Fibroblast of skin of right quadriceps (primary cell): ENCODE measurements at places on chromosomes 6 and 20.

DNA sequence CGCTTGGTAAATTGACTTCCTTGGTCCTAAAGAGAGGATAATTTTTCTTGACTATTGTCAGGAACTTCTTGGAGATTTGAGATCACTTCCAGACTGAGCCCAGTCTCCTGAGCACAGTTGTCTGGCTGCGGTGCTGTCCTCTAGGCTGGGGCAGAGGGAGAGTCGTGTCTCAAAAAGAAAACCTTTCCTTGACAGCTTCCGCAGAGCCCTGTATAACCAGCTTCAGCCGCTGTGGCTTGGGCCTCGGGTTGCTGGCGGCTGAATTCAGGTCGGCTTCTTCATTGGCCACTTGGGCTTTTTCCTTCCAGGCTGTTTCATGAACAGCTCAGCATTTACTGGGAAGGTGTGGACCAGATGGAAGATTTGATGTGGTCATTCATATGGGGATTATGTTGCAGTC, 75.9 kb downstream of the DHX35 start:
- no peak for DNase-seq

DNA sequence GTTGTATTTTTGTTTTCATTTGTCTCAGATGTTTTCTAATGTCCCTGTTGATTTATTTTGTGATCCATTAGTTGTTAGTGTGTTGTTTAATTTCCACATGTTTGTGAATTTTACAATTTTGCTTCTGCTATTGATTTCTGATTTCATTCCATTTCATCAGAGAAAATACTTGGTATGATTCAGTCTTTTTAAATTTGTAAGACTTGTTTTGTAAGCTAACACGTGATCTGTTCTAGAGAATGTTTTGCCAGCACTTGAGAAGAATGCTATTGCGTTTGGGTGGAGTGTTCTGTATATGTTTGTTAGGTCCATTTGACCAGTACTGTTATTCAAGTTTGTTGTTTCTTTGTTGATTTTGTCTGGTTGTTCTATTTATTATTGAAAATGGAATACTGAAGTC, 53.9 kb downstream of the KIZ start:
- DNase-seq: peak; percentile 40

DNA sequence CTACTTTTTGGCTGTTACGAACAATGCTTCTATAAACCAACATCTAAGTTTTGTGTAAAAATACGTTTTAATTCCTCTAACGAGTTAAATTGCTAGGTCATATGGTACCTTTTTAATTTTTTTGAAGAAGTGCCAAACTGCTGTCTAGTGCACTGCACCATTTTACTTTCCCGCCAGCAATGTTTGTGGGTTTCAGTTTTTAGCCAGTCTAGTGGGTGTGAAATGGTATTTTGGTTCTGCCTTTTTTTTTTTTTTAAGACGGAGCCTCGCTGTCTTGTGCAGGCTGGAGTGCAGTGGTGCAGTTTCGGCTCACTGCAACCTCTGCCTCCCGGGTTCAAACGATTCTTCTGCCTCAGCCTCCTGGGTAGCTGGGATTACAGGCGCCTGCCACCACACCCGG, 34.1 kb upstream of the BAG2 start:
- no peak for DNase-seq

DNA sequence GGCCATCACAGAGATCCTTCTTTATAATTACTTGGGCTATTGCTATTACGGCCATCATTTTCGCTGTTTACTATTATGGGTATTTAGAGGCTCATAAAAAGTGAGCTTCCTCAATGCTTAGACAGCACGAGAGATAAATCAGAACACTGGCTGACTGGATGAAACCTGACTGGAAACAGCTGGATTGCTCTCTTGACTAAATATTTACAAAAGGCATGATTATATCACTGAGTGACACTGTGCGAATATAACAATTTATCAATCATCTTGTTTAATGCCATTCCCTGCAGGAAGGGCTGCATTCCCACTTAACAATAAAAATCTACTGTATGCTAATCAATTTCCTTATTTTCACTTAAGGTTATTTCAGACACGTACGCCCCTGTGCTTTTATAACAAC, 260.1 kb upstream of the ARID1B start:
- no peak for DNase-seq

DNA sequence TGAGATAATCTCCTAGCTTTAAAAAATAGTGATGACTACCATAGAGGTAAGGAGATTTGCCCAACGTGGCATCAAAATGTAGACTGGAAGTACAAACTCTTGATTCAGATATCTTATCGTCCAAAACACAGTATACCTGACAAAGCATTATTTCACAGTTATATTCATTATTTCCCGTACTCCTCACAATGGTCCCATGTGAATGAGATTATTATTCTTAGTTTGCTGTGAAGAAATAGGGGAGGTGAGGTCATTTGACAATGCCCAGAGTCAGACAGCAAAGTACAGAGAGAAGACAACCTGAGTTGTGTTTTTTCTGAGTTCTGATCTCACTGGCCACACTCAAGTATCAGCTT, 1.2 kb upstream of the TFB1M start:
- no peak for DNase-seq

- DNase-seq: no peak
Observed at GRCh38 chr6:111794727-111795452, 78.4 kb downstream of the FYN start.

- peak; percentile 28 for DNase-seq
Observed at GRCh38 chr20:57582432-57583288, 21.8 kb downstream of the PCK1 start.

DNA sequence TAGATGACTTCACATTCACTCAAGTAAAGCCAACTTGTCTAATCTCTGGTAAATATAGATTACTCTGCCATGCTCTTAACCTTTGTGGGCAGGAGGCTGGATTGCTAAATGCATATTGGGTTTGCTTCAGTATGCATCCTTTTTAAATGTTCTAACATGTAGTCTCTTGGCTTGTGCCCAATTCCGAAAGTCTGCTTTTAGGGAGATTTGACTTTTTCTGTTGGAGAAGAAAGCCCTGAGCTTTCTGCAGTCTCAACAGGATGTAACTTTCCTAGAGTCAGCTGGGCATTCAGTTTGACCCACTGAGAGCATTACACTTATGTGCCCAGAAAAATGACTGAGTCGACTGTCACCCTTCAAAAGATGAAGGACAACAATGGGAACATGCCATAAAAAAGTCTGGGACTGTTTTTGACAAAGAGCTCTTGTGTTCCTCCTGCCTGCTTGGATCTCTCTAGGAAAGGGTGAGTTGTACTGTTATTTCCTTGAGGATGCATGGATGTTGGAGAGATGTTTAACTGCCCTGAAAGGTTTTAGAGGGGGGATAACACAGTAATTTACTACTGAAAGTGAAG, 299.4 kb downstream of the ZFAND3 start:
- no peak for DNase-seq

GRCh38 chr6:25898289-25898977, 24.4 kb upstream of the SLC17A3 start:
- no peak for DNase-seq

DNA sequence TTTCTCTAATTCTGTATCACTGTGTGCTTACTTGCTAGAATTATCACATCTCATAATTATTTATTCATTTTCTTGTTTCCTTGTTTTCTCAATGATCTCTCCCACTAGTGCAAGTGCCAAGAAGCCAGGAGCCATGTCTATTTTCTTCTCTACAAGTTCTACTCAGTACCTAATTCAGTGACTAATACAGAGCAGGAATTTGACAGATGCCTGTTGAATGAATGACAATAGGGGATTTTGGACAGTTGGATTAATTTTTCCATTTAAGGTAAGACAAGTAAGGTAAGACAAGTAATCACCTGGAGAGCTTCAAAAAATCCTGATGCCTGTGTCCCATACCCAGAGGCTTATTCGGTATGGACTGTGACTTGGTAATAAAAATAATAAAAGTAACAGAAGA, 81.0 kb downstream of the EDN1 start:
- no peak for DNase-seq

GRCh38 chr6:47091886-47092668, 49.9 kb upstream of the ADGRF1 start:
- no peak for DNase-seq

DNA sequence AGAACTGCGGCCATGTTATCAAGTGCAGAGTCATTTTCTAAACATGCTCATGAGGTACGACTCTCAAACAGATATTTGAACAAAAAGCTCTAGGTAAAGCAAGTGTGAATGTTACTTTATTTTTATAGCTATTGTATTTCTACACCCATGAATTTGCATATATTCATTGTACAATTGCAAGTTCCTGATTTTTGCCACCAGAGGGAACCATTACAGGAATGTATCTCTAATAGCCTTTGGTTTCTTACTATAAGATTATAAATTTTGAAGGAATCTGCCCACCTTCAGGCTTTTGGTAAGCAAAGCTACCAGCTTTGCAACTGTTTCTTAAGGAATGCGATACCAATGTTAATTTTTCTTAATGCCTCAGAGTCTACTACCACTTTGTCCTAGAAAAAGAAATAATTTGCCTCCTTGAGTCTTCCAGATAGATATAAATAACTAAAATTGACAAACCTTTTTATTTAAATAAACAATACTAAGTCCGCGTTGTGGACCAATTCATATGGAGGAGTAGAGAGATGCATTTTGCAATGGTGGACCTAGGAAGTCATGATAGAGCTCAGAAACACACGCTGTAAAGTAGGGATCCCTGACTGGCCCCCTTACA, 125.4 kb upstream of the SAMD5 start:
- peak; percentile 51 for DNase-seq

DNA sequence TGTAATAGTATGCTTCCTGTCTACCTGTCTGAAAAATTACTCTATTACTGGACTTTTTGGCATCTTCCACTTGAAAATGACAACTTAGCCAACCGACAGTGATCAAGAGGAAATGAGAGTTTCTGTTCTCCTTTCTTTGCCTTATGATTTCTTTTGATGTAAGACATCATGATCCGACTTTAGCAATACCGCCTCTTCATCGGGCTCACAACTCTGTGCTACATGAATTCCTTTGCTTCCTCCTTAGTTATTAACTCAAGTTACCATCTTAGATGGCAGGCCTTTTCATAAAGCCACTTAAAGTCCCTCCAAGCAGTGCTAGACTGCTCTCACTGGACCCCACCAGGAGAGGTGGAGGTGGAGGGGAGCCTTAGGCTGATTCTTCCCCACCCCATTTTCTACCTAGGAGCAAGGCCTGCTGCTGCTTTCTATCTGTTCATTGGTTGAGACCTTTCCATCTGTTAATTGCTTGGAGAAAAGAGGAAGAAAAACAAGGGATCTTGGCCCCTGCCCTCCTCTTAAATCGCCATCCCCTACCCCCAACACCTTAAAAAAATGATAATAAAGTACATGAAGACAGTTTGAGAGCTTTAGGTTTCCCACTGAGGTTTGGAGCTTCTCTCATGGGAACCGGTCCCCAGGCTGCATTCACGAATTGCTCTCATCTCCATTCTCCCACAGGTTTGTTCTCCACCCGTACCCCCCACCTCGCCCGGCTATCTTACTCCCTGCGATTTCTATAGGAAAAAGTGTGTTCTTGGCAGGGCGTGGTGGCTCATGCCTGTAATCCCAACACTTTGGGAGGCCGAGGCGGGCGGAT, 21.6 kb upstream of the MCM3 start:
- DNase-seq: no peak

DNA sequence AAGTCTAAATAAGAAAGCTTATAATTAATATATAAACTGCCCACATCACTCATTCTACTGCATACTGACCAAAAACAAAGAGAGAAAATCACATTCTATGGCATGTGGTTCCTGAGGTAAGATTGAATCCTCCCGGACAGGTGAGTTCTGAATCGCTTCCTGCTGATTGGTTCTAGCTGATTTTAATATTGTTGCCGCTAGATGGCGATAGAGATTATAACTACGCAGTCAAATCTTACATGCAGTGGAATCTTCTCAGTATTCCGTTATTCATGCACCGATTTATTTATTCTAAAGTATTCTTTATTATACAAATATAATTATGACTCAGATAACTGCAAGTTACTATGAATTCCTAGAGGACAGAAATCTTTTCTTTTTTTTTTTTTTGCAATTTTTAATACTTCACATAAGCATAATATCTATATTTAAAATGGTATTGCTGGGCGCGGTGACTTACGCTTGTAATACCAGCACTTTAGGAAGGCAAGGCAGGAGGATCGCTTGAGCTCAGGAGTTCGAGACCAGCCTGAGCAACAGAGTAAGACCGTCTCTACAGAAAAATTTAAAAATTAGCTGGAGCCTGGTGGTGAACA, 24.2 kb upstream of the TMX4 start:
- peak; percentile 47 for DNase-seq

GRCh38 chr6:27531772-27532459, 59.0 kb upstream of the ZNF184 start:
- no peak for DNase-seq

DNA sequence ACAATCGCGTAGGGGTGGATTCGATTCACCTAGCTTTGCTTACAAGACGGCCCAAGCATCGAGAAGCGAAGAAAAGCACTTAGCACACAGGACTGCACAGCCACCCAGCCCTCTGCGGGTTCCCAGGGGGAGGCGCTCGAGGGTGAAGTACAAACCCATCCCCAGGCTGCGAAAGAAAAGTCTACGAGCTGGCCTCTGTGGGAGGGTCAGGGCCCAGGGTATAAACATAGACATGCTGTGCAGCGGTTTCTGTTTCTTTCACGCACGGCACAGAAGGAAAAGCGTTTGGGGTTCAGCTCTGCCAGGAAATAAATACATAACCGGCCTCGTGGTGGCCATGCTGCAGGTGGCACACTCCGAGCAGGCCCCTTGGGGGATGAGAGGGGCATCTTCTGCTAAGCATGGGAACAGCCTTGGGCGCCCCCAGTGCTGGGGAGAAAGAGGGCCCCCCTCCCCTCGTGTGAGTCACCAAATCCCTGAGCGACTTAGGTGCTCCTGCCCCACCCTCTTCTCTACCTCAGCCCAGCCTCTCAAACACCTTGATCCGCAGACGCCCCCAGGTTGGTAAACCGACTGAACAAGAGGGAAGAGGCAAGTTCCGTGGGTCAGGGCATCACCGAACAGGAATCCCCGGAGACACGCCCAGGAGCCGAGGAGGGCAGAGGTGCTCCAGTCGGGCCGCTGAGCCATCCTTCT, 91.6 kb upstream of the RIPOR2 start:
- no peak for DNase-seq

DNA sequence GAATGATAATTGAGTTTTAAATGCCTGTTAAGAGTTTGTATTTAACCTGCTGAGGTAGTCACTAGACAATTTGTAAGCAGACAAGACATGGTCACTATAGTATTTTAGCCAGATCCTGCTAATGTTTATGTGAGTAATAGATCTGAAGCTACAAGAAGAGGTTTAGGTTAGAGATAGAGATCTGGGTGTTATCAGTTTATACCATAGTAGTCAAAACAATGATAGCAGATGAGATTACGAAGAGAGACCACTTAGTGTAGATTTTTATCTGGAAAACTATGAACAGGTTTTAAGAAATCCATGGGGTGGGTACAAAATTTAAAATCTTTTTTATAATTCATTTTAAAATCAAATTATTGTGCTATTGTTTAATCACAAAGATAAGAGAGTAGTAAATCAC, 47.5 kb downstream of the PHIP start:
- DNase-seq: no peak

DNA sequence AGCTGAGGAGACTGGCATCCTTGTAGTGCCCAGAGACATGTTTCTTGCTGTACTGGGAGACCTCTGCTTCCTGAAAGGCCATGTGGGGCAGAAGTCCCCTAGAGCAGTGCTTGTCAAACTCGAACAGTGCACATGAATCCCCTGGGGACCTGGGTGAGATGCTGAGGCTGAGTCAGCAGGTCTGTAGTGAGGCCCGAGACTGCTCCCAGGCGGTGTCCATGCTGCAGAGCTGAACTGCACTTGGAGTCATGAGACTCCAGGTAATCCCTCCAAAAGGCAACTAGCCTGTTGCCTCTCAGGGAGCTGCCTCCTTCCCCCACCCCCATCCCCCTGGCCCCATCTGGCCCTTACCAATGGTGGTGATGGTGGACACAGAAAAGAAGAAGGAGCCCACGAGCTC, 3.7 kb downstream of the KCNK17 start:
- DNase-seq: no peak
